ENCODE measurements at places on chromosomes 4 and X.

- no peak for DNase-seq
These were observed 186.3 kb downstream of the PPP3CA start for GRCh38 chr4:101160792-101161592.

DNA sequence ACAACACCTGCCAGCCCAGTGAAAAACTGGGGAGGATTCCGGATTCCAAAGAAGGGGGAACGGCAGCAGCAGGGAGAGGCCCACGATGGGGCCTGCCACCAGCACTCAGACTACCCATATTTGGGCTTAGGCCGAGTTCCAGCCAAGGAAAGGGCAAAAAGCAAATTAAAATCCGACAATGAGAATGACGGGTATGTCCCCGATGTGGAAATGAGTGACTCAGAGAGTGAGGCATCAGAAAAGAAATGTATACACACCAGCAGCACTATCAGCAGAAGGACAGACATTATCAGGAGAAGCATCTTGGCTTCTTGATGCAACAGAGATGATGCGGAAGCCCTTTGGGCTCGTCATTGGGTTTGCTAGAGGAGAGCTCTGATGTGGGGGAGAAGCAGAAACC is 62.4 kb downstream of the JADE1 start:
- no peak for DNase-seq

GRCh38 chr4:26140150-26140898 is 180.5 kb upstream of the RBPJ start:
- DNase-seq = no peak

DNA sequence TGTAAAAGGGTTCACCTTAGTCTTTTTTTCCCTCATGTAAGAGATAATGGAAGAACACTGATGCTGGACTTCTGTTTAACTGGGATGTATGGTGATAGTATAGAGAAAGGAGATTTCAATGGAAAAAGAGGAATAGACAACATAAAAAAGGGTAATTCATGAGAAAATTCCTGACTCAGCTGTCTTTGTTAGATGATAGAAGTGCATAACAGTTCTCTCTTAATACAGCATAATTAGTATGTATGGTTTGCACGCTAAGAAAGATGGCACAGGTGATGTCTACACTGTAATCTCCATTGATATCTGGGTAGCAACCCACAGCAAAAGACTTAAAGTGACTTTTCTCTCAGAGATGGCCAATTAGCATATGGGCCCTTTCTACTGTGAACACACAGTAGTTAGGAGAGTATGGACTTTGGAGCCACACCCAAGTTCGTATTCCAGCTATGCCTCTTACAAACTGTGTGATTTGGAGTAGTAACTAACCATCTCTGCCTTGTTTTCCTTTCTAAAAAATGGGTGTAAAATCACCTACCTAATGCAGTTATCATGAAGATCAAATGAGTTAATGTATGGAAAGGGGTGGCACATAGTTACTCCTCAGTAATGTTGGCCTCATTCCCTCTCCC is 149.3 kb downstream of the PDE5A start:
- DNase-seq = no peak

DNA sequence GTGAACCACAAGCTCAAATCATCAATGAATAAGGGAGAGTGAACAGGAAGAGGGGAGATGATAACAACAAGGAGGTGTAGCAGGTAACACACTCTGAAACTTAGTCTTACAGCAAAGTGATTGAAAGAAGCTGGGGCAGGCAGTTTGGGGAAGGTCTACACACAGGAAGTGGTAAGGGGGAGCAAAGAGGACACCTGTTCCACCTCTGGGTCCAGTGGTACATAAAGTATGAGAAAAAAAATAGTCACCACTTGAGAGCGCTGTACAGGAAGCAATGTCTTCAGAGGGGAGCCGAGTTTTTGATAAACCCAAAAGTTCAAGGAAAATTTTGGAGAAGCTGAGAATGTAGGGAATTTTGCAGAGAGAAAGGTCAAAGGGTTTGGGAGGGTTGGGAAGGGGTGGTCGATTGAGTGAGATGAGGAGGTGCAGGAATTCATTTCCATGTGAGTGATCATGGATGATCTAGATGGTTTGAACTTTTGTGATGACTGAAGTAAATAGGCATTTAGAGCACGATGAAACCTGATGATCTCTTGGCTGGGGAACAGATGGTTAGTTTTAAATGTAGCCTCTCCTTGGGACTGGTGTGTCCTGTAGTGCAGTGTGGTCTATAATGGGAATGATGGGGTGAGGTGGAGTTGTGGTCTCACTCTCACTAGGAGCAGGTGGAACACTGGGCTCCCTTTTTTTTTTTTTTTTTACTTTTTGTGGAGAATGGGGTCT is 142.0 kb downstream of the RBMX2 start:
- no peak for DNase-seq

DNA sequence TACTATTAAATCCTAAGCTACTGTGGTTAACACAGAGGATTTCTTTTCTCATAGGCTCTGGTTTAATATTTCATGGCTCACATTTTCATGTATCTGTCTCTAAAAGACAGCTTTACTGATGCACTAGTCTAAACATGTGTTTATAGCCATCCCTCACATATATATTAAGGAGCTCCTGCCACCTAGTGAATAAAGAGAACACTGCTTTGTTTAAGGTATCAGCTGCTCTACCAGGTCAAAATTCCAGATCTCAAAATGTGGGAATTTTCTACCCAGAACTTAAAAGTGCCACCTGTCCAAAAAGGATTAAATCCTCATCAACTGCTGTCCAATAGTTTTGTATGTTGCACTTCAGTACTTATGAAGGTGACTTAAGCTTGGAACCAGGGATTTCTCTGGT is 188.5 kb upstream of the TEX13C start:
- DNase-seq = no peak

DNA sequence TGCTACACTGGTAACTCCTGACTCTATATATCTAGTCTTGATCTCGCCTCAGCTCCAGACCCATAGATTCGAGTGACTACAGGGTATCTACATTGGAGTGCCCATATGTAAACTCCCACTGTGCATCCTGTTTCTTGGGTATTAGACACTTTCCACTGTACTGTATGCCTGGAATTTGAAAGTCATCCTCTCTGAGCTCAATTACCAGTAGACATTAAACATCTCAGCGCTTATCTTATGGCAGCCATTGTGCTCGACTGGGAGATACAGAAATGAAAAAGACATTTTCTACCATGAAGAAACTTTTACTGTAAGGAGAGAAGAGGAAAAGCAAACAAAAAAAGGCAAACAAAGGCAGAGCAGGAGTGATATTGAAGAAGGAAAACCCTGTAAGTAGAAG is 151.9 kb upstream of the JADE1 start:
- no peak for DNase-seq

- no peak for DNase-seq
These were observed 105.7 kb upstream of the PDLIM3 start for GRCh38 chr4:185640811-185641675.

DNA sequence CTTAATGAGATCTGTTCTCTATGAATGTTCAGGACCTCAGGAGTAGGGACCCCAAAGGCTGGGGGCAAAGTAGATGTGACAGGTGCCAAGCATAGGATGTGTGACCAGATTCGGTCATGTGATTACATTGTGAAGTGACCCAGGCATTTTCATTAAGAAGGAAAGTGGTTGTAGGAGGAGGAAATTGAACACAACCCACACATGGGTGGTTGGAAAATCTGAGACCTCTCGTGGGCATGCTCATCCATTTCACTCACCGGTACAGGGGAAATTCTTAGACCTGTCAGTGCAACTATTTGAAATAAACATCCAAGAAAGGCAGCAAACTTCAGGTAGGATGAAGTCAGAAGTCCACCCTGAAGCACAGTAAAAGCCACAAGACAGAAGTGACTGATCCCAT is 43.5 kb upstream of the CD99 start:
- DNase-seq = no peak

- DNase-seq = no peak
These were observed 357.1 kb downstream of the PDGFC start for GRCh38 chr4:156614536-156614935.

- DNase-seq = no peak
These were observed 257.7 kb downstream of the ADAMTS3 start for GRCh38 chr4:72311291-72311690.

GRCh38 chr4:53986062-53986461 is 78.3 kb downstream of the CHIC2 start:
- no peak for DNase-seq

- DNase-seq = no peak
These were observed 476.4 kb downstream of the AFF2 start for GRCh38 chrX:148976571-148977400.

- no peak for DNase-seq
These were observed 492 bp downstream of the GALNT7 start for GRCh38 chr4:173169178-173169427.

GRCh38 chrX:134782796-134783195 is 124.5 kb upstream of the PLAC1 start:
- DNase-seq = no peak

GRCh38 chr4:176436293-176436973 is 116.7 kb downstream of the SPCS3 start:
- DNase-seq = no peak

GRCh38 chr4:52982946-52983340 is 120.8 kb downstream of the RASL11B start:
- no peak for DNase-seq

- DNase-seq = no peak
These were observed 117.8 kb upstream of the NKX1-1 start for GRCh38 chr4:1523907-1524636.

DNA sequence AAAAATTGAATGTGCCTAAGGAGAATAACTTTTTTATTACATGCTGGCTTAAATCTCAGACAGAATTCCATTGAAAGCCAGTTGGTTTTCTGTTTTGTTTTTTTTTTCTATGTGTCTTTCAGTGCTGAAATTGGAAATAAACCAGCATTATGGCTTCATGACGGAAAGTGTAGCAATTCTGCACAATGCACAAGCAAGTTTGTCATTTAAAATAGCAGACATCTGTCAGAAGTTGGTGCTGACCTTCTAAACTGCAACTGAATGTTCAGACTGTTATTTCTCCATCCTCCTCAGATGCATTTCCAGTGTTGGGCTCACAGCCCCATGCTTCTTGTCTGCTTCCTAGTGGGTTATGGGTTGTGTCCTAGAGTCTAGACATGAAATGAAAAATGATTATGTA is 107.2 kb upstream of the LIMCH1 start:
- no peak for DNase-seq

DNA sequence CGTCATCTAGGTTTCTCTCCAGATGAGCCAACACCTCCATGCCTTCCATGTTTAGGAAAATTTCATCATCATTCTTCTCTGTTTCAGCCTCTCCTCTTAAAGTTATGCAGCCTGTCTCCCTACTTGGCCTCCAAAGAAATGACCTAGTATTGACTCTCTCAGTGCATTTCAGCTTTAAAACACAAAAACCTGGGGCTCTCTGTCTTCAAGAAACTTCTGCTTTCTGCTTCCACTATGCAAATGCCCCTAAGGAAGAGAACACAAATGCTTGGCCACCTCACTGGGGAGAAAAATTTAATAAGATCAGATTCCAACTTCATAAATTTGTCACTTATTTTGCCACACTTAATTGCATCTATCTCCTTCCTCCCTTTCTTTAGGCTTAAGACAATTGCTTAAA is 93.3 kb downstream of the GPRIN3 start:
- DNase-seq = no peak

DNA sequence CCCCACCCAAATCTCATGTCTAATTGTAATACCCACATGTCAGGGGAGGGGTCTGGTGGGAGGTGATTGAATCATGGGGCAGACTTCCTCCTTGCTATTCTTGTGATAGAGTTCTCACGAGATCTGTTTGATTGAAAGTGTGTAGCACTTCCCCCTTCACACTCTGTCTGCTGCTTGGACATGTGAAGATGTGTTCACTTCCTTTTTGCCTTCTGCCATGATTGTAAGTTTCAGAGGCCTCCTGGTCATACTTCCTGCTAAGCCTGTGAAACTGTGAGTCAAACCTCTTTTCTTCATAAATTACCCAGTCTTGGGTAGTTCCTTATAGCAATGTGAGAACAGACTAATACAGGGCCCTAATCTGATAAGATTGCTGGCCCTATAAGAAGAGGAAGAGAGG is 1514.8 kb downstream of the RPA4 start:
- no peak for DNase-seq

DNA sequence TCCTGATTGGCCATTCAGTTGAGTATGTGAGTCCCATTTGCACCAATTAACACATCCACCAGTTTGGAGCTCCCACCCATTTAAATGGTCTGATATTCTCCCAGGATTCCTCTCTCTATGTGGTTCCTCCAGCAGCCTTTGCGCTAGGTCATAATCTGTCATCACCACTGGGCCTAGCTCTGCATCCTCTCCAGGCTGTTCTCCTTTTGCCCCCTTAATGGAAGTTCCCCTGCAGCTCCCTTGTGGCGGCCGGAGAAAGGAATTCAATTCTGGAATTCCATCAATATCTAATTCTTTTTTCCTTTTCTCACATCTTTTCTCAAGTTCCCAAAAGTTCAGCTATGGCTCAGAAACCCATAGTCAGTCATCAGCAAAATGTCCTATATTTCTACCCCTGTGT is 2184.4 kb upstream of the AGA start:
- DNase-seq = no peak

DNA sequence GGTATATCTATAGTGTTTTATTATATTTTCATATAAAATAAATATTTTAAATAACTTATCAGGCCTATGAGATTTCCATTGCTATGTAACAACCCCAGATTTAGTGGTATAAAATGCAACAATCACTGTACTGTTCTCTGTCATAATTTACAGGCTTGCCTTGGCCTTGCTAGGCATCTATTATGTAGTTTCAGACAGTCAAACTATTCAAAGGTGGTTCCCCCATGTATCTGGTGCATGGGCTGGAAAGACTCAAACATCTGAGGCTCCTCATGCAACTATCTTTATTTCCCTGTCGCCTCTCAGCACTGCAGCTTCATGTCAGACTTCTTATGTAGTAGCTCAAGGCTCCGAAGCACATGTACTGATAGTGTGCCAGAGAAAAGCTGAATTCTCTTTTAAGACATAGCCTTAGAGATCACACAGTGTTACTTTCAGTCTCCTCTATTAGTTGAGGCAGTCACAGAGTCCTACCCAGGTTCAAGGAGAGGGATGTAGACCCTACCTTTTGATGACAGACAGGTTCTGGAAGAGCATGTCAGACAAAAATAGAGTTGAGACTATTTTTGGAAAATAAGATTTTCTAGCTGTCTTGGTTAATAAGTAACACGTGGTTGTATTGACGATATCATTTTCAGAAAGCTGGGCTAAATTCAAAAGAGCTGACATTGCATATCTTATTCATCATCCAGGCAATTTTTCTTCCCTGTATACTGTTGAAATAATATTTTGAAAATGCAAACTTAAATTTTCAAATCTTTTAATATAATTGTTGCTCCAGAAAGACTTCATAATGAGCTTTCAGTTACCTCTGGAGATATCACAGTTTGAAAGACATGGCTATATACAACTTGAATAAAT is 19.4 kb downstream of the MTTP start:
- no peak for DNase-seq

GRCh38 chrX:150731795-150732194 is 38.6 kb downstream of the MTMR1 start:
- DNase-seq = no peak

GRCh38 chrX:22268706-22269105 is 4.0 kb upstream of the CBLL2 start:
- DNase-seq = no peak

- no peak for DNase-seq
These were observed 208.5 kb downstream of the CAMK2D start for GRCh38 chr4:113553082-113553481.

- DNase-seq = no peak
These were observed 391.2 kb downstream of the UNC5C start for GRCh38 chr4:95157596-95157995.

- DNase-seq = no peak
These were observed 7.3 kb downstream of the SUV39H1 start for GRCh38 chrX:48703642-48704481.

- no peak for DNase-seq
These were observed 64.1 kb upstream of the UXT start for GRCh38 chrX:47723083-47723482.
